Stimulated activated CD8-positive, alpha-beta memory T cell treated with anti-CD3 and anti-CD28 coated beads, Interleukin-15, amount 100 ng/mL, for 4 hours (primary cell): ENCODE measurements at places on chromosomes 3 and 15.

DNA sequence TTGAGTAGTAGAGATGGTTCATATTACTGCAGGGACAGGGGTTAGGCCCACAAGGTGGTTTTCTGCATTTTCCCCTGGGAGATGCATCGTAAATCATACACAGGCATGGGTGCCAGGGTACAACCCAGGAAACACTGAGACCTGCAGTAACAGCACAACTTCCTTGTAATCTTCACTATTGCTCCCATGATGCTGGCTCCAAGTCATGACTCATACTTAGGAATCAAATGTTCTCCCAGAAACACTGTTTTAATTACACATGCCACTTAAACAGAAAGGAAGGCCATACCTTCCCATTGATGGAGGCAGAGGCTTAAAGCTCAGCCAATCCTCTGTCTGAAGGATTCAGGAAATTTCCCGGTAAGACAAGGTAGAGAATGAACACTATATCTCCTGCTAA, 106.5 kb downstream of the ERC2 start:
- DNase-seq: no peak

DNA sequence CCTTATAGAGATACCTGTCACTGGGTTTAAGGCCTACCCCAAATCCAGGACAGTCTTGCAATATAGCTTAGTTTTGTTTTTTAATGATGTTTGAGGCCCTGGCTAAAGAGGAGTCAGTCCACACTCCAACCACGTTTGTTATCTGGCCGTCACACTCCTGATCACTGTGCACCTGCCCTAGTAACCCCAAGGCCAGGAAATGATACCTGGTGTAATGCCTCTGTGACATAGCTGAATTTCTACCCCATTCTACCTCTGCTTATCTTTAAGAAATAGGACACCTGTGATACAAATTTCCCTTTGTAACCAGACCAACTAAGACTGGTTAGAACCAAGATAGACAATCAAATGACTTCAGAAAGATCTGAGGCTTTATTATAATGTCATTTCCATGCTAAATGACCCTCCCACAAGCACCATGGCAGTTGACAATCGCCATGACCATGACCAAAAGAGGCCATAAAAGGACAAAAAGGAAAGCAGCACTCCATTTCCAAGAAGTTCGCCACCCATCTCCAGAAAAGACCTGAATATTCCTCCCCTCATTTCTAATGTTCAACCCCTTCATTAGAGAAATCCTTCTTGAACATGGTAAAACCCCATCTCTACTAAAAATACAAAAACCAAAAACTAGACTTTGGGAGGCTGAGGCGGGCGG, 4.8 kb upstream of the RTP3 start:
- no peak for DNase-seq

DNA sequence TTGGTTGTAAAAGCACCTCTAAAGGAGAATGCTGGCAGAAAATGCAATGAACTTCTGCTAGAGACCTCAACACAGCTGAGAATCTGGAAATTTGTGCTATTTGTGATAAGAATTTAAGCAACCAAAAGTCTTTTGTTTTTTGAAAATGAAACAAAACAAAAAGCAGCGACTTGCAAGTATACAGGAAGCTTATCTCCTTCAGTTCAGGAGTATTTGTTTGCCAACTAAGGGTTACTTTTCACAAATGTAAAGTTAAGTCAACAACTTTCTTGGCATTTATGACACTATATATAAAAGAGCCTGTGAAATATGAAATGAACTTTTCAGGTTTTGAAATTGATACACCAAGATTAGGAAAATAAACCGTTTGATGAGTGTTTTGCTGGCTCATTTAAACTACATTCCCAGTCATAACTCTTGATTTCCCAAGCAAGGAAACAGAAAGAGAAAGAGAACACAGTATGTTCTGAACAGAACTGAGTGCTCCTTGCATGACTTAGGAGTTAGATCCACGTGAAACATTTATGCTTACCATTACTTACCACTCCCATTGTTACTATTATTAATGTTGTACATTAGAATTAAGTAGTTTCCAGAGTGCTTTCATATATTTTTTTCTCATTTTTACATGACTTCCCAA, 92.3 kb upstream of the COL8A1 start:
- no peak for DNase-seq

DNA sequence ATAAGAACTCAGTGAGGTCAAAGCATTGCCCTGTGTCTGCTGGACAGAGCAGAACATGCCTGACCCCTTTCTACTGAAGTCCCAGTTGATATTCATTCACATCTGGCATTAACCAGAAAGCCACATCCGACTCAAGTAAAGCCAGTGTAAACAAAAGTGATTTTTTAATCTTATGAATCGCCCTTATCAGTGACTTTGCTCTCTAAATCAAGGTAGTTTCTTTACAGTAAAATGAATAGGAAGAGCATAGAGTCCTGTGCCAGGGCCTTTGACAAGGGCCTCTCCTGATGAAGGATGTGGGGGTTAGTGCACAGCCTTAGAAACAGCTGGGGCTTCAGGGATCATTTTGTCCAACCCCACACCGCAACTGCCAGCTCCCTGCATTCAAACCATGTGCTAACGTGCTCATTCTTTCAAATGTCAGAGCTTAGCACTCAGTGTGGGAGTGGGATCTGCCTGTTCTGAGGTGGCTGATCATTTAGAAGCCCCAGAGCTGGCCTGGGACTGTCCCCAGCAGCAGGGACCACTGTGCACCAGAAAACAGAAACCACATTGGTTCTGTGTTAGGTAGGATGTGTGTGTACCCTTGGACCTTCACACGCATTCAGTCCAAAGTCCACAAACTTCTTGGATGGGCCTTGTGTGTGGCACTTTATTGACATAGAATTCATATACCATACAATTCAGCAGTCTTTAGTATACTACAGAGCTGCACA, 55.3 kb downstream of the CCR4 start:
- DNase-seq: no peak

DNA sequence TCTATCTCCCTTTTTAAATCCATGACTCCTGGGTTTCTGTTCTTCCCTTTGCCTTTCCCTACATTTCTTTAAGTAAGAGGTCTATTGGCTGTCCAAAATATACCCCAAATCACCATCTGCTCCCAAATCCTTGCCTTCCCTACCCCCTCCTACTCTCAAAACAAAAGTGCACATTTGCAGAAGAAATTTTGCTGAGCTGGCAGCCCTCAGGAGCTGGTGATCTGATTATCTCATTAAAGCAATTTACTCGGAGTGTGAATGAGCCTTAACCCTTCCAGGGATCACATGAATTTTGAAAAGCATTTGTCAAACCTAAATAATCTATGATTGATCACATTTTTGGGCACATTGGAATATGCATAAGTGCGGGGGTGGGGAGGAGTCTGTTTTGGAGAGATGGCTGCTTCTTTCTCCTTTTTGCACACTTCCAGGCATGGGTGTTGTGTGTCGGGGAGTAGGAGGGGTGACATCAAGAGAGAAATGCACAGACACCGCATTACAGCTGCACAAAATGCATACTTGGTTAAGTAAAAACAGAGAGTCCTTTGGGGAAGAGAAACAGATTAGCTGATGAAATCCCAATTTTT, 892.6 kb downstream of the TUSC7 start:
- no peak for DNase-seq

DNA sequence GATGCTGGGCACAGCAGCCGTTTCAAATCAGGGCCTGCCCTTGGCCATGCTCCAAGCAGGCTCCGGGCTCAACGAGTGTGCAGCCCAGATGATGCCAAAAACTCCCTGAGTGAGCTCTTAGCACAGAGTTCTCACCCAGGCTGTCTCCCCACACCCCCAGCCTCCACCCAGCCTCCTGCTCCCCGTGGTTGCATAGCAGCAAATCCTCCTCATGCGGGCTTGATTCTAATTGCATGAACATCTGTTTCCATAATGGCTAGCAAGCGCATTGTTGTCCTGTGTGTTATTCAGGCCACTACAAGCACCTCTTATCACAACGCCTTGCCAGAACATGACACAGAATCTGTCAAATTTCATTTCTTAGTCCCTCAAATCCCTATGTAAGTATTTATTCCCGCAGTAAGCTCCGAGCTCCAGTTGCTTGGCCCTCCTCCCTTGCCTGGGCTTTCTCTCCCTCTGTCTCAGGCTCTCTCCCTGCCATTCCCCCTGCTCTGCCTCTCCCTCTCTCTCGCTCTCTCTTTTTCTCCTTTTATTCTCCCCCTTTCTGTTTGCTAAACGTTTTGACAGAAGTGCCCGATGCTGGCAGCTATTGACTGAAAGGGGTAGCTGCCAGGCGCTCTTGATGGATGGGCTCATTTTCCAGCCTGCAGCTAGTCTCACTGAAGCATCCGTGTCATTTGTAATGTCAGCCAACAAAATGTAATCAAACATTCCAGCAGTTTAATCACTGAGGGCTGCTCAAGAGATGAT, 306.5 kb downstream of the IL20RB start:
- no peak for DNase-seq

- no peak for DNase-seq
Observed at GRCh38 chr15:77060546-77060945, 10.4 kb downstream of the TSPAN3 start.

DNA sequence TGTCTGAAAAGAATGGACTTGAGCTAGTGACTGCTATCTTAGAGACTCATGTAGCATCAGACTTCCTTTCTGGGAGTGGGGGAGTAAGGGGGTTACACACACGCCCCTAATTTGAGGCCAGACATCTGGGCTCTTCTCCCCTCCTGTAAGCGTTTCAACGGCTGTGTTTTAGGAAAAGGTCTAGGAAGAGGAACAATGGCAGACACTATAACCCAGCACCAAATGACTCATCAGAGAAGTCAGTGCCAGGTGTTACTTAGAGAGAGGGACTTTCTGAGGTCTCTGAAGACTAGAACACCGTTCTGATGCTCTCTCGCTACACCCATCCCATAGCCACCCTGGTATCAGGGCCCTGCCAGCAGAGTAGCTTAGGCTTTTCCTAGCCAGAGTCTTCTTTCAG, 65.5 kb downstream of the SSUH2 start:
- DNase-seq: no peak

GRCh38 chr3:32448686-32449474, 53.8 kb downstream of the CMTM6 start:
- no peak for DNase-seq

DNA sequence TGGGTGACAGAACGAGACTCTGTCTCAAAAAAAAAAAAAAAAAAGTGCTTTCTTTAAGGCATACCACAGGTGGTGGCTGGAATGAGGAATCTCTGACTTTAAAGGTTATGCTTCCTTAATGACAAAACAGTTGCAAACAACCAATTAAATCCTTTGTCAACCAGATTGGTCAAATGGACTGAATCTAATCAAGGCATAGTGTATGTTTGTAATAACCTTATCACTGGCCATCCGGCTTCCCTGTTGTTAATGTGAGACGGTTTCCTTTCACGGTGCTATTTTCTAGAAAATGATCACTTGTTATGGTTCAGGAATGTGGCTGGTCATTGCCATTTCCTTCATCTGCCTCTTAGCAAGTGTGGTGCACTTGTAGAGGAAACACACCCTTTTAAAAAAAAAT, 75.9 kb downstream of the FLNB start:
- DNase-seq: no peak

GRCh38 chr3:184770541-184770940, 41.4 kb upstream of the VPS8 start:
- no peak for DNase-seq

GRCh38 chr3:171261487-171261886, 198.7 kb downstream of the TNIK start:
- no peak for DNase-seq

- no peak for DNase-seq
Observed at GRCh38 chr3:120416868-120417267, 33.9 kb downstream of the FSTL1 start.

DNA sequence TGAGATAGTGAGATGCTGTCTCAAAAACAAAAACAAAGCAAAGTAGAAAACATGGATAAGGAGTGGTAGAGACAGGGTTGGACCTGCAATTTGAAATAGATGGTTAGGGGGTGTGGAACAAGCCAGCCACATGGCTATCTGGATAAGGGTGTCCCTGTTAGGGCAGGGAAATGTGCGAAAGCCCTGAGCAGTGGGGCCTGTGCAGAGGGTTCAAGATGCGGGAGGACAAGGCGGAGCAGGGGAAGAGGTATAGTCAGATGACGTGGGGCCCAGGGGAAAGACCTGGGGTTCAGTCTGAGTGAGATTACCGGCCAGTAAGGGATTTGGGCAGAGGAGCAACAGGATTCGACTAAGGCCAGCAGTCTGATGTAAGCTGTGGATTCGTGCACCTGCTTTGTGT, 18.4 kb upstream of the NR2E3 start:
- DNase-seq: no peak

- no peak for DNase-seq
Observed at GRCh38 chr3:197468866-197469382, 86.8 kb downstream of the BDH1 start.
